A549 treated with AZD2906 at 1 μM for 4 hours (cell line): ENCODE measurements at places on chromosomes 7 and 10. TPM values are rescaled to one million over a fixed set of nuclear protein-coding genes. Genes with fewer than 3 reads are reported as not detected.

Gene SSBP1
- 272 to 326 TPM (median 276 TPM) in 5 replicates for total RNA-seq

Gene LIPJ
- not detected in 5 replicates for total RNA-seq

Gene MCMBP
- total RNA-seq = 78.4 to 91.2 TPM (median 85.0 TPM) in 5 replicates

Gene MMD2
- total RNA-seq = not detected in 5 replicates

Gene ABCF2
- 59.8 to 64.2 TPM (median 62.4 TPM) in 5 replicates for total RNA-seq

Gene PNLIP
- total RNA-seq = 0.13 to 0.28 TPM (median 0.14 TPM) in 4 of 5 replicates, not detected in the other

Gene AKR1D1
- total RNA-seq = 0.03 to 0.09 TPM (median 0.05 TPM) in 3 of 5 replicates, not detected in the others

Gene SPACDR
- 0.77 to 0.92 TPM (median 0.85 TPM) in 5 replicates for total RNA-seq

Gene ANKRD2
- total RNA-seq = 5.1 to 8.8 TPM (median 7.1 TPM) in 5 replicates

Gene SLC26A3
- total RNA-seq = 0.02 to 0.05 TPM in 2 of 5 replicates, not detected in the others

Gene RPEL1
- total RNA-seq = 0.07 TPM in 2 of 5 replicates, not detected in the others

Gene ZNF775
- total RNA-seq = 4.4 to 7.3 TPM (median 6.4 TPM) in 5 replicates

Gene NUB1
- total RNA-seq = 31.7 to 47.2 TPM (median 37.0 TPM) in 5 replicates
